AG04449 (cell line): ENCODE measurements at places on chromosomes 1 and 21.

DNA sequence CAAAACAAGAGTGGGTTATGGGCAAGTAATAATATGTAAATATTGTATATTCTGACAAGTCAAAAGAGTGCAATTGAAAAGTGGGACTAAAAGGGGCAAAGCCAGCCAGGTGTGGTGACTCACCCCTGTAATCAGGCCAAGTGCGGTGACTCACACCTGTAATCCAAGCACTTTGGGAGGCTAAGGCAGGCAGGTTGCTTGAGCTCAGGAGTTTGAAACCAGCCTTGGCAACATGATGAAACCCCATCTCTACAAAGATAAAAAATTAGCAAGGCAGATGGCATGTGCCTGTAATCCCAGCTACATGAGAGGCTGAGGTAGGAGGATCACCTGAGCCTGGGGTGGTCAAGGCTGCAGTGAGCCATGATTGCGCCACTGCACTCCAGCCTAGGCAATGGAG is 304.0 kb downstream of the HHIPL2 start:
- no peak for DNase-seq

DNA sequence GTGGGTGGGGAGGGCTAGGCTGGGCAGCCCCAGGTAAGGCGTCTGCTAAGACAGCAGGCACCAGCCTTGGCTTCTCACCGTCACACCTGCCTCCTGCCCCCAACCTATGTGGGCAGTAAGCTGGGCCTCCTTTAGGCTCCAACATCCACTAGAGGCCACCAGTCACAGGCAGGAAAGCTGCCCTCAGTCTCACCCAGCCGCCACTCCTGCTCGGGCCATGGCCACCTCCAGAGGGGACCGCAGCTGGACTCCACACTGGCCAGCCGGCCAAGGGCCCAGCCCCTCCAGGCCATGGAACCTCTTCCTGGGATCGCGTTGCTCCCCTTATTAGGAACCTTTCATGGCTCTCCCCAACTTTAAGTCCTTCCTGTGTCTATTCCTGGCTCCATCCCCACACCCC is 74.5 kb downstream of the MRPL37 start:
- DNase-seq, result no peak

DNA sequence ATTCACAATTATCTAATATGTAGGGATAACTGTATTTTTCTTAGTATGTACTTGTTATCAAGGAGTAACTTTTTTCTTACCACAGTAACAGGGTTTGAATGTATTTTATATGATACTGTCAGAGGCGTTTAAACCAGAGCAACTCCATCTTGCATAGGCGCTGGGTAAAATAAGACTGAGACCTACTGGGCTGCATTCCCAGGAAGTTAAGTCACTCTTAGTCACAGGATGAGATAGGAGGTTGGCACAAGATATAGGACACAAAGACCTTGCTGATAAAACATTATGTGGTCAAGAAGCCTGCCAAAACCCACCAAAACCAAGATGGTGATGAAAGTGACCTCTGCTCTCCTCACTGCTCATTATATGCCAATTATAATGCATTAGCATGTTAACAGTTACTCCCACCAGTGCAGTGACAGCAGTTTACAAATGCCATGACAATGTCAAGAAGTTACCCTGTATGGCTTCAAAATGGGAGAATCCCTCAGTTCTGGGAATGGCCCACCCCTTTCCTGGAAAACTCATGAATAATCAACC is 64.8 kb downstream of the RPE65 start:
- DNase-seq, result peak; percentile 37

DNA sequence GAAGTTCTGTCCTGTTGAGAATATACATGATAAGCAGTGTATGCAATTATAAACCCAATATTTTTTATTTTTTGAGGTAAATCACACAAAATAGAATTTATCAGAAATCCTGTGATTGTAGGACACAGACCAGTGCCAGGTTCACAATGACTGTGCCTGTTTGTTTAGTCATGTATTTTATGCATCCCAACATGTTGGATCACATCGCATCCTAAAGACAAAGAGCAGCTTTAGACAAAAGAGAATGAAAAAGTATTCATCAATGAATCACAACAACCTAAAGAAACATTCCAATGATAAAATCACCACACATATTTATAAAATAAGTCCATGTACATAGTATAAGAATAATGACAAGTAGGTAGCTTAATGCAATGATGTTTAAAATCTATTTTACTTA is 53.2 kb upstream of the LRRC8D start:
- DNase-seq, result no peak

DNA sequence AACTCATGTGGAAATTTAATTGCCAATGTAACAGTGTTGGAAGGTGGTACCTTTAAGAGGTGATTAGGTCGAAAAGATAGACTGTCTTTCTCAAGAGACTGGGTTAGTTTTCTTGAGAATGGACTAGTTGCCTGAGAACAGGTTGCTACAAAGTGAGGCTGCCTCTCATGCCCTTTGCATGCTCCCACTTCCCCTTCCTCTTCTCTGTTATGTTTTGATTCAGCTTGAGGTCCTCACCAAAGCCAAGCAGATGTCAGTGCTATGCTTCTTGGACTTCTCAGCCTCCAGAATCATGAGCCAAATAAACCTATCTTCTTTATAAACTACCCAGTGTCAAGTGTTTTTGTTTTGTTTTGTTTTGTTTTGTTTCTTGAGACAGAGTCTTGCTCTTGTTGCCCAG is 187.0 kb upstream of the RUNX1 start:
- DNase-seq, result no peak

DNA sequence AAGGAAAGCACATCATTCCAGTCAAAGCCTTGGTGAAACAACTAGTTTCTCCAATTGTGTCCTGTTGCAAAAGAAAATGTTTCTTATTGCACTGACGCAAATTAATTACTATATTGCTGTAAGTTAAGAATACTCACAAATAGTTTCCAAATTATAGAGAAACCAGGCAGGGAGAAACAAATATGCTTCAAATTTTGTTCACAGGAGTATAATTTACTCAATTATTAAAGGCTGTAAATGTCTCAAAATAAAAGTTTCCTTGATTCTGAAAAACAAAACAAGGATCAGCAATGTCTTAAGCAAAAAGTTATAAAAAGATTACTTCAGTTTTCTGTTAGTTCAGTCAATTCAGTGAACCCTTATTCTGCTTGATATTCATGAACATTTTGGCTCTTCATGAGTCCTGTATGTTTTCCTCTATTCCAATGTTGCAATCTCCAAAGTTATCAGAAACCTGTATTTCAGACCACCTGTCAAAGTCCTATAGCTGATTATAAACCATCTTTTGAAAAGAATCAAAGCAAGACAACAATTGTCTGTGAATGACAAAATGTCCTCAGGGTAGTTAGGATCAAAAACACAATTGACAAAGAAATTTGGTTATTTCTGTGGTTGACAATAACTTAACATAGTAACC is 11.7 kb upstream of the SYPL2 start:
- no peak for DNase-seq

- no peak for DNase-seq
Observed at GRCh38 chr1:172139196-172139595, 281.3 kb upstream of the C1orf105 start.

DNA sequence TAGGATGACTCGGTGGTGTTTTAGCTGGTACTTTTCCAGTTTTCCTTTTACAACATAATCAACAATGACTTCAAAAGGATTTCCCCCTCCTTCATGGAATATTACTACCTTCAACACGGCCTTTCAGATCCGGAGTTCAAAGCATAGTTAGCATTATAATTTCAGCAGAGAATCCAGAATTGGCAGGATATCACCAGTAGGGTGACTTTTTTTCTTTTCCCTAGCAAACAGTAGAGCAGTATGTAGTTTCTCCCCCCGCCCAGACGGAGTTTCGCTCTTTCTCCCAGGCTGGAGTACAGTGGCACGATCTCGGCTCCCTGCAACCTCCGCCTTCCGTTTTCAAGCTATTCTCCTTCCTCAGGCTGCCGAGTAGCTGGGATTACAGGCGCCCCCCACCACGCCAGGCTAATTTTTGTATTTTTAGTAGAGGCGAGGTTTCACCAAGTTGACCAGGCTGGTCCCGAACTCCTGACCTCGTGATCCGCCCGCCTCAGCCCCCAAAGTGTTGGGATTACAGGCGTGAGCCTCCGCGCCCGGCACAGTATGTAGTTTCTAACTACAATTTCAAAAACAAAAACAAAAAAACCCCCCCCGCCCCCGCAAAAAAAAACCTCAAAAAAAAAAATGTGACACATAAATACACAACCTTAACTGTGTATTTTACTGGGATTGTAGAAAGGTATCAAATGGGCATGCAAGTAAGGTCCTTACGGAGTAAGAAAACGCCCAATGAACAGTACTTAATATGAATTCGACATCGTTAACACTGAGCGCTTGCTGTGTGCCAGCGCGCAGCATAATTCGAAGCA is 1.5 kb upstream of the COX20 start:
- no peak for DNase-seq

DNA sequence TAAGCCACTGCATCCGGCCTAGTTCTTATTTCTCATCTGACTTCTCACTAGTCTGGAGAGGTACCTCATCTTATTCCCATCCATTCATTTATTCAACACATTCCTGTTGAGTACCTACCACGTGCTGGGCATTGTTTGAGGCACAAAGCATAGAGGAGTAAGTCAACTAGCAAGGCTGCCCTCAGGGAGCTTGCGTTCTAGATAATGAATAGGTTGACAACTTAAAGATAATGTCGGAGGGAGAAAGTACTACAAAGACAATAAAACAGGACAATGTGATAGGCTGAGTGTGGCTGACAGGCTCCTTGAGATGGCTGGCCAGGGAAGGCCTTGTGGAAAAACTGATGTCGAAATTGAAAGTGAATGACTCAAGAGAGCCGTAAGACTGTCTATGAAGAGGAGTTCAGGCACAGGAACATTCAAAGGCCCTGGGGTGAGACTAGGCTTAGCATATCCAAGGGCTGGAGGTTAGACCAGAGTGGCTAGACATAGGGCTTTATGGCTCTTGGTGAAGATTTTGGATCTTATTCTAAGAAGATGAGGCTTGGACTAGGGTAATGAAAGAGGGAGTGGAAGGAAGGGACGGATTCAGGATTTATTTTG is 18.3 kb downstream of the SPATA21 start:
- DNase-seq, result no peak

DNA sequence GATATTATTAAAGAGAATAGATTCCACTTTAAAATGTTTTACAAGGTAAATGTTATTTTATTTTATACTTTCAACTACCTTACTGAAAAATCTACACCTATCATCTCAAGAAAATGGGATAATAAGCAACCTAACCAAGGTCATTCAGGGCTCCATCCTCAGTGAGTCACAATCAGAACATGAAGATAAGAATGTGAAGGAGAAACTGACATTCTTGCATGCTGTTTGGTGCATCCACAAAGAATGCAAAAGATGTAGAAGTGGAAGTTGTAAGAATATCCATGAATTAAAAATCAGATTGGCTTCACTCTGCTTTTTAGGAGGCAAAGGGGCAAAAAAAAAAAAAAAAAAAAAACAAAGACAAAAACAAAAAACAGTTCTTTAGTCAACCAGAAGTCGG is 6.5 kb downstream of the WARS2 start:
- DNase-seq, result peak; percentile 14

DNA sequence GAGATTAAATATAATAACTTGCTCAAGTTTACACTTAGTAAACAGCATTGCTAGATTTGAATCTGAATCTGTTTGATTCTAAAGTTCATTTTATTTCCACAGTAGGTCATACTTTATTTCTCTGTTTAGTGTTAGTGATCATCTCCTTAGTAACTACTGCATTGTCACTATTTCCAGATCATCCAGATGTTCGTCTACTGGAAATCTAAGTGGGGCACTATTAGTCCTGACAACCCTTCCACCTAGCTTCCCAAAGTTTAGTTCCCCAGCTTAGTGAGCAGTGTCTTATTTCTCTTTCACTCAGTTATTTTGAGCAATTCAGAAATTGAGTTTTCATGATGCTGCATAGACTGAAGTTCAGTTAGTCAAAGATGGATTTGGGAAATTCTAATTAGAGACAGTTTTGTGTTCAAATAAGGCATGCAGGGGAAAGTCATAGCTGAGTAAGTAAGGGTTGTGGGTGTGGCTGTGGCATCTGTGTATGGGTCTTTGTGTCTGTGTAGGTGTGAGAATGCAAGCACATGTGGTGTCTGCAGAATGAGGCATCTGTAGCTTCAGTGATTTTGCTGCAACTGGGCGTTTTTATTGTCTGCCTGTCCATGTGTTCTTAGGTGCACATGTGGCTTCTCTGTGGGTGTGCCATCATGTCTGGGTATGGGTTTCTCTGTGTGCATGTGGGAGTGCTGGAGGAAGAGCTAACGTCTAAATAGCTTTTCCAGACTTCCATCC is 107.3 kb downstream of the NTMT2 start:
- no peak for DNase-seq
